Caco-2 (cell line): ENCODE measurements at places on chromosomes 12 and 14.

- no peaks in the 10 kb centered on the region for H3K27me3 ChIP-seq
- no peak for DNase-seq
- H3K27ac ChIP-seq, result no peak overlapping the region
- no peaks in the 10 kb centered on the region for H3K4me1 ChIP-seq
Measured at GRCh38 chr12:30041096-30041495, 257.4 kb upstream of the TMTC1 start.

DNA sequence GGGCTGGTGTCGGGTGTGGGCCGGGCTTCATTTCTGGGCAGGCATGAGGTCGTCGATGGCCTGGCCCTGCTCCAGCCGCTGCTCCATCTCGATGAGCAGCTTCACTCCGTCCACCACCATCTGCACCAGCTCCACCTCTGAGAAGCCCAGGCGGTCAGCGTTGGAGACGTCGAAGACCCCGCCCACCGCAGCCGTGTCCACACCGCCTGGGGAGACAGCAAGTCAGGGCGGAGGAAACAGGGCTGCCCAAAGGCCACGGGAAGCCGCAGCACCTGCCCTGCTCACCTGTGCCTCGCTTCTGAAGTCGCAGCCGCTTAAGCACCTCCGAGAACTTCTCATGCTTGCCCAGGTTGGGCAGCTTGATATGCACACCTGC lies 2.8 kb downstream of the CKB start:
- H3K4me1 ChIP-seq, result peaks cover 32% of the 10 kb centered on the region
- no peak for DNase-seq
- H3K27me3 ChIP-seq, result no peaks in the 10 kb centered on the region
- H3K4me3 ChIP-seq, result peak overlapping the region; percentile 95

DNA sequence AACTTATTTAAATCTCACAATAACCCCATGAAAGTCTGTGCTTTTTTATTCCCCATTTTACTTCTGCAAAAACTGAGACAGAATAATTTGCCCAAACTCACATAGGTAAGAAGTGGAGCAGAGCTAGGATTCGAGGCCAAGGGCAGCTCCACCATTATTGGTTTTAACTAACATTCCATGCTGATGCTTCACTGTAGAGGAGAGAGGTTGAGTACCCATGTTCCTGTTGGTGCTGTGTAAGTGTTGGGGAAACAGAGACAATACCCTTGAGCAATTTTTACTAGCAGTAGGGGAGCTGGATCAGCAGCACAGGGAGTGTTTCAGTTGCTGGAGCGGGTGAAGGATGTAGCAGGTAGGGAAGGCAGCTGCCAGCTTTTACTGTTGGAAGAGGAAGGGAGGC lies 21.1 kb downstream of the RASSF8 start:
- no peaks in the 10 kb centered on the region for H3K27me3 ChIP-seq
- H3K4me1 ChIP-seq, result peaks cover 9% of the 10 kb centered on the region; the same call in 1 of the 2 replicates

GRCh38 chr14:94707494-94707893 lies 62.4 kb downstream of the GSC start:
- H3K4me1 ChIP-seq, result no peaks in the 10 kb centered on the region
- H3K27ac ChIP-seq, result no peak overlapping the region
- no peak overlapping the region for H3K4me3 ChIP-seq
- no peaks in the 10 kb centered on the region for H3K27me3 ChIP-seq
- H3K36me3 ChIP-seq, result no peaks in the 10 kb centered on the region

GRCh38 chr14:99195602-99196309 lies 76.2 kb downstream of the BCL11B start:
- H3K27ac ChIP-seq, result no peak overlapping the region
- H3K36me3 ChIP-seq, result no peaks in the 10 kb centered on the region
- no peak overlapping the region for H3K4me3 ChIP-seq
- DNase-seq, result no peak
- H3K27me3 ChIP-seq, result no peaks in the 10 kb centered on the region

DNA sequence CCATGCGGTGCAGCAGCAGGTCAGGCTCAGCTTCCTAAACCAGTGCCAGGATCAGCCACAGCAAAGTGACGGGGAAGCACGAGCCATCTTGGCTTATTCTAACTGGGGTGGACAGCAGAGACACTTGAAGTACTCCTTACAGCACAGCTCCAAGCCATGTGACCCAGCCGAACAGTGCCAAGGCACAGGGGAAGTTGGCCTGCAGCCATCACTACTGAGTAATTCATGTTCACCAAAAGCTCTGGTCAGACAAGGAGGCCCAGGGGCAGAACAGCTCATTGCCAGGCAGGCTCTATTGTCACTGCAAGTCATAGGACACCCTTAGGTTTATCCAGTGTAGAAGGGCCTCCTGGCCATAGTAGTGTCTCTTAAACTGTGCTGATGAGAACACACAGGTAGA lies 23.4 kb upstream of the SLC35F4 start:
- H3K4me3 ChIP-seq, result no peak overlapping the region
- no peaks in the 10 kb centered on the region for H3K4me1 ChIP-seq
- DNase-seq, result no peak

DNA sequence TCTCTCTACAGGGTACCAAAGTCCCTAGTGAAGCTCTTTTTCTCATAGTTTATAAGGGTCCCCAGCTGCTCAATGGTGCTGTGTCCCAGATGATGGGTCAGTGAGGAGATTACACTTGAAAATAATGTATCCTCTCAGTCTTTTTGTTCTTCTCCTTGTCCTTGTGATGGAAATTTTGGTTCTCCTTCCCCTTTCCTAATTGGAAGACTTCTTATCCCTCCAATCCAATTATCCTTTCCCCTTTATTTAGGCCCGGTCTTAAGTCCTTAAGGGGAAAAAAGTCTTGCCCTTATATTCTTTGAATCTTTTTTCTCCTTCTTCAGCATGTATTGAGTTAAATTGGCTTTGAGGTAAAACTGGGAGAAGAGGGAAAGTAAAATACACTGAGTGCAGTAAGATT lies 126.1 kb upstream of the PTPRQ start:
- H3K36me3 ChIP-seq, result no peaks in the 10 kb centered on the region
- H3K4me3 ChIP-seq, result no peak overlapping the region
- DNase-seq, result no peak
- no peak overlapping the region for H3K27ac ChIP-seq
- H3K4me1 ChIP-seq, result peaks cover 17% of the 10 kb centered on the region

- H3K27me3 ChIP-seq, result no peaks in the 10 kb centered on the region
- peak; percentile 15 for DNase-seq
- H3K4me3 ChIP-seq, result no peak overlapping the region
- H3K4me1 ChIP-seq, result no peaks in the 10 kb centered on the region
Measured at GRCh38 chr12:103249607-103250006, 246.2 kb downstream of the C12orf42 start.

GRCh38 chr14:101191101-101191720 lies 287.7 kb upstream of the RTL1 start:
- no peaks in the 10 kb centered on the region for H3K36me3 ChIP-seq
- H3K27ac ChIP-seq, result no peak overlapping the region
- DNase-seq, result no peak

DNA sequence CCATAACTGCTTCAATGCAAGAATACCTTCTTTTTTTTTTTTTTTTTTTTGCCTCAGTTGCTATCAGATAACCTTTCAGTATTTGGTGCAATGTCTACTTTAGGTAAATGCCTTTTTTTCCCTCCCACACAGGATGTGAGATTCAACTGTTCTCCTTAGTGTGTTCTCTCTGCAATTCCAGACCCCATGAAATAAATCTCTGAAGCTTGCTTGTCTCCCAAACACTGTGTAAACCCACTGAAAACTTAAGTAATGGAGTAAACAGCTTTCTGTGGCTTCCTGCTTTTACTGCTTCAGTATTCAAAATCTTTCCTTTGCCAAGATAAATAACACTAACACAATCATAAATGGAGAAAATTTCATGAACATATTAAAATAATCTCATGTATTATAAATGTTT lies 55.8 kb upstream of the CLEC14A start:
- no peak overlapping the region for H3K4me3 ChIP-seq
- no peak overlapping the region for H3K27ac ChIP-seq
- DNase-seq, result no peak
- no peaks in the 10 kb centered on the region for H3K4me1 ChIP-seq
- no peaks in the 10 kb centered on the region for H3K36me3 ChIP-seq
- H3K27me3 ChIP-seq, result no peaks in the 10 kb centered on the region

DNA sequence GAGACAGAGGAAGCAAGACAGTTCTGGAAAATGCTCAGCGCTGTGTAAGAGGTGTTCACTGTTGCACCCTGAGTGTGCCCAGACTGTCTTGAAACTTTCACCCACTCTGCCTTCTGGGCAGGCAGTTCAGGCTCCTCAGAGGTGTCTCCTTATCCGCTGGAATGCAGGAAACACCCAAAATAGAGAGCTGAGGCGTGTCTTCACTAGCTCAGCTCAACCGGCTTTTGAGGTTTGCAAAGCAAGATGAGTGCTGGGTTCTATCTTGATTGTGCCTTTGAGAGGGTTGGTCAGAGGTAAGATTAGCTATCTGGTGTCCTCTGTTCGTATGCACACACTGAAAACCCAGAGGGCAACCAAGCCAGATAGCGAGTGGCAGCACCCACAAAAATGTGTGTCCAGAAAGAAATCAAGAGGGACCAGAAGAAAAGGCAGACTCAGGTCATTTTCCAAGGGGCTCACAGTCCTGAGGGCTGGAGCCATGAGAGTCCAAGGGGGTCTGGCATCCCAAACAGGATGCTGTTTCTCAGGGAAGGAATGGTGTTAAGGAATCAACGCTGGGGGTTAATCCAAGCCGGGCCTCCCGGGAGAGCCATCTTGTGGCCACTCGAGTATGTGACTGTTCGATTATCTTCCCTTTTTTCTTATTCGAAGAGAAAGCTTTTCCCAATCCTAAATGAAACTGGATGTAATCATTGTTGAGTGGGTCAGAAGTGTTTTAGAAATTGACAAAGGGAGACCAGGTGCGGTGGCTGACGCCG lies 47.1 kb downstream of the TBX3 start:
- peaks cover 48% of the 10 kb centered on the region for H3K4me1 ChIP-seq
- H3K27ac ChIP-seq, result peak overlapping the region; percentile 95
- no peak overlapping the region for H3K4me3 ChIP-seq
- H3K27me3 ChIP-seq, result no peaks in the 10 kb centered on the region
- no peaks in the 10 kb centered on the region for H3K36me3 ChIP-seq

DNA sequence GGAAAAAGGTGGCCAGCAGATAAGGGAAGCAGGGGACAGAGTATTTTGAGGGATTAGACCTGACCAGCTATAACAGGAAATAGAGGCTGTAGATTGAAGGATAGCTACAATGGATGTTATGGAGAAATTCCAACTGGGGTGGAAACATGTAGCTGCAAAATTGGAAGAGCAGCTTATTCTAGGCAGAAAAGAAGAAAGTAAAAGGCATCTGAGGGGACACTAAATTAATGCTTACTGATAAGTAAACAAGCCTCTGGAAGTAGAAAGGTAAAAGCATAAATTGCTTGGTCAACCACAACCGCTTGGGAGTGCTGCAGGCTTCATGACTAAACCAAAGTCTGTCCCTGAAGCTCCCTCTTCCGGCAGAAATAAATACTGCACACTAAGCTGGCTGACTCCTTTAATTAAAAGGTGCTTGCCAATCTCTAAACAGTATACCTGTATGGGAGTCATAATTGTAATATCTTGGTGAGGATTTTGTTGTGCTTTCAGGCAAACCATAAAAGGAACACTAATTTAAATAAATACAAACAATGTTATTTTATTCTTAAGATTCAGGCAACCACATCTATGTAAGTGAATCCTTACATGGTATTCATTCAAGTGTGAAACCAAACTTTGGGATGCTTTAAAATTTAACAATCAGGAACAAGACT lies 7.7 kb downstream of the UBC start:
- H3K4me1 ChIP-seq, result peaks cover 27% of the 10 kb centered on the region
- DNase-seq, result peak; percentile 93
- H3K27me3 ChIP-seq, result no peaks in the 10 kb centered on the region
- H3K4me3 ChIP-seq, result no peak overlapping the region
- 0 out of 2 replicates have a peak, but pooled peaks cover 2% of the 10 kb centered on the region for H3K36me3 ChIP-seq
- H3K27ac ChIP-seq, result no peak overlapping the region

GRCh38 chr14:36942522-36943245 lies 229.7 kb downstream of the SLC25A21 start:
- no peaks in the 10 kb centered on the region for H3K27me3 ChIP-seq
- no peak for DNase-seq
- H3K4me3 ChIP-seq, result no peak overlapping the region
- H3K36me3 ChIP-seq, result no peaks in the 10 kb centered on the region
- H3K27ac ChIP-seq, result peak overlapping the region; percentile 58
- H3K4me1 ChIP-seq, result peaks cover 8% of the 10 kb centered on the region; the same call in 1 of the 2 replicates

GRCh38 chr14:38987781-38988180 lies 115.3 kb downstream of the SEC23A start:
- no peak for DNase-seq
- no peak overlapping the region for H3K4me3 ChIP-seq
- no peaks in the 10 kb centered on the region for H3K4me1 ChIP-seq
- no peaks in the 10 kb centered on the region for H3K36me3 ChIP-seq

DNA sequence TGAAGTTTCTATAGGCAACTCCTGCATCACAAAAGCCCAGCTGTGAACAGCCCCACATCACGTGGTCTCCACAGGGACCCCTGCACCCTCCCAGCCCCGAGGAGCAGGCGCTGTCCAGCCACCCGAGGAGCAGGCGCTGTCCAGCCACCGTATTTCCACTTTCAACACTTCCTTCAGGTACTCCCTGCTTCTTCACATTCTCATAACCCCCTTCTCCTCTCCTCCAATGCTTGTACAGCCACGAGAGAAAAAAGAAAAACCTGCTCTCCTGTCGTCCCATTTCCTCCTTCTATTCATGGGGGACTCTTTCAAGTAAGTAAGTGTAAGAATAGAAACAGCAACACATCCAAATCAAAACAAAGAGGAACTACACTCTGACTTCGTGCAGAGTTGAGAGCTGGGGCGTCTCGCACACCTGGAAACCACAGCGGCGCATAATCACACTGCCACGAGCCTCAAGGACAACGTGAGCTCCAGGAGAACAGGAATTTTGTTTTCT lies 11.9 kb downstream of the CDC42BPB start:
- no peaks in the 10 kb centered on the region for H3K27me3 ChIP-seq
- no peak for DNase-seq
- H3K36me3 ChIP-seq, result no peaks in the 10 kb centered on the region
- H3K4me1 ChIP-seq, result no peaks in the 10 kb centered on the region; the same call in 1 of the 2 replicates
- H3K27ac ChIP-seq, result no peak overlapping the region
- H3K4me3 ChIP-seq, result no peak overlapping the region

- no peak for DNase-seq
- H3K4me1 ChIP-seq, result peaks cover 66% of the 10 kb centered on the region
- H3K27ac ChIP-seq, result no peak overlapping the region
Measured at GRCh38 chr12:116263844-116264243, 13.6 kb downstream of the MED13L start.

GRCh38 chr12:94053676-94054075 lies 94.7 kb upstream of the PLXNC1 start:
- H3K27me3 ChIP-seq, result no peaks in the 10 kb centered on the region
- H3K4me3 ChIP-seq, result no peak overlapping the region
- no peaks in the 10 kb centered on the region for H3K36me3 ChIP-seq
- DNase-seq, result no peak
- H3K27ac ChIP-seq, result no peak overlapping the region

DNA sequence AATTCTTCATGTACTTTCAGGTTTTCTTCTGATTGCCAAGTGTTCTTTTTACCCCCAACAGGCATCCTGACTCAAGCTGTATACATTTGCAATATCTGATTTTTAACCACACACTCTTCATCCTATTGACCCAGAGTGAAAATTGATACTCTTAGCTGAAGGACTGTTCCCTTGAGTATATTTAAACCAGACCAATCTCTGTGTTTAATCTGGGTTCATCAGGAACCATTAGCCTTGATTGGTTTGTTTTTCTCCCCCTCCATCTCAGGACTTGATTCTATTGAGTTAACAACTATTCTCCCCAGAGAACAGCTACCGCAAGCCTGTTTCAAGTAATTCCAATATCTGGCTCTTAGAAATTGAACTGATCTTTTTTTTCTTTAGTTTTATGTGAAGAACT lies 222.3 kb upstream of the NOVA1 start:
- H3K36me3 ChIP-seq, result no peaks in the 10 kb centered on the region
- no peak overlapping the region for H3K4me3 ChIP-seq
- H3K4me1 ChIP-seq, result no peaks in the 10 kb centered on the region
- no peak for DNase-seq
